NK-92 treated with Interleukin-12 subunit alpha and Interleukin-12 subunit beta, amount 100 ng/mL, for 24 hours (cell line): ENCODE measurements at places on chromosomes 6 and 20.

DNA sequence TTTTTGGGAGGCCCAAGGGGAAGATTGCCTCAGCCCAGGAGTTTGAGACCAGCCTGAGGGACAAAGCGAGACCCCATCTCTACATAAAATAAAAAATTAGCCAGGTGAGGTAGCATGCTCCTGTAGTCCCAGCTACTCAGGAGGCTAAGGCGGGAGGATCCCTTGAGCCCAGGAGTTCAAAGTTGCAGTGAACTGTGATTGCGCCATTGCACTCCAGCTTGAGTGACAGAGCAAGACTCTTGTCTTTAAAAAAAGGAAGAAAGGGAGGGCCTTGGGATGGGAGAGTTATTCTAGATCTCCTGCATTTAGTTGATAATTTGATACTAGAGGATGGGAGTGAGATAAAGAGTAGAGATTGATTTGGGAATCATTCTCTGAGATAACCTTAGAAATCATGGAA, 68.1 kb downstream of the ITCH start:
- DNase-seq: no peak

DNA sequence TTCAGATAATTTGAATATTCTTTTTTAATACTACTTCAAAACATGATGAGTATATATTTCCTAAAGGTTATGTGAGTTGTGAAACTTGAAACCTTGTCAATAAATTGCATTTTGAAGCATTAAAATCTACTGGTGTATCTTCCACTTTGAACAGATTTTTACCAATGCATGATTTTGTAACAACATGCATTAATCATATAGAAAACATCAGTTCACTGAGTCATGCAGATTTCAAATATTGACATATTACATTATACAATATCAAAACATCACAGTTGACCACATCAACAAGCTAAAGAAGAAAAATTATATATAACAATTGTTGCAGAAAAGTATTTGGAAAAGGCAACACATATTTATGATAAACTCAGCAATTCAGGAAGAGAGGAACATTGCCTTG, 158.1 kb downstream of the WDR27 start:
- DNase-seq: no peak

- DNase-seq: no peak
Measured at GRCh38 chr6:3336066-3336786, 77.5 kb downstream of the PSMG4 start.

- DNase-seq: no peak
Measured at GRCh38 chr6:39839445-39839844, 47.3 kb downstream of the DAAM2 start.

DNA sequence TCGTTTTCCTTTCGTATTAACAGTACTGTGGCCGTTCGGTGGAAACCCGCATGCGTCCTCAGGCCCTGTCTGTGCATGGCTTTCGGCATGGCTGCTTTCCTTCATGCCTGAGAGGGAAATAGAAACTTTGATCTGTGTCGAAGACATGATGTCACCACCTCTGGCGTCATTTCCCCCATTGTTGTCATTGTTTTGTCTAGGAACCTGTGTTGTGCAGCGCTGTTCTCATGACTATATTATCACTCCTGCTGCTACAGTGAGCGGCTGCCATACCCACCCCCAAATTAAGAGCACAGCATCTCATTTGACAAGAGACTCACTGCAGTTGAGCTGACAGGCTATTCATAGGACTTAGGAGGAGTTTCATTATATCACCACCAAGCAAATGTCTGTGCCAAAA, 172.3 kb downstream of the TMEM242 start:
- DNase-seq: no peak

GRCh38 chr20:61135266-61135665, 116.8 kb upstream of the CDH4 start:
- DNase-seq: no peak

DNA sequence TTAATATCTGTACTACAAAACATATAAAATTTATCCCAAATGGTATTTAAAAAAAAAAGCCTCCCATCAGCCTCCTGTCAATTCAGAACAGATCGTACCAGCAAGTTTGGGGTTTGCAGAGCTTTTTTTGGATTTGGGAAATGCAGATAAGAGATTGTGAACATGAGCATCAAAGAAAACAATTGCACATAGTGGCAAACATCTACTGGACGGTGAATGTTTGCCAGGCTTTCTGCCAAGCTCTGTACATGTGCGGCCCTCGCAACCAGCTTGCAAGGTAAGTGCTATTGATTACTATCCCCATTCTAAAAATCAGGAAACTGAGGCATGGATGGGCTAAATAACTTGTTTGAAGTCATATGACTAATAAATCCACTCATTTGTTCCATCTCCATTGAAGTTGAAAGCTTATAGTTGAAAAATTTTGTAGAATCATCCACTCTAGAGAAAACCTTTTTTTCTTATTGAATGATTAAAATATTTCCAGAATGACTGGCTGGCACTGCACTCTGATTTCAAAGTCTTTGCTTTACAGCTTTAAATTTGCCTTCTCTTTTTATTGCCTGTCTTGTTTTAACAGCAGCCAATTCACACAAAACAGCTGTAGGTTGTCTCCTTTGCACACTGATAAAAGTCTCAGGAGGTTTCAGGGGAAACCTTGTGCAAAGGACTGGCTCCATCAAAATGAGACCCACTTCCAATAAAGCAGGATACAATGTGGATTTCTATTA, 37.4 kb upstream of the SIRT5 start:
- DNase-seq: no peak
